Common myeloid progenitor, CD34-positive (primary cell): ENCODE measurements at places on chromosomes 11 and 22.

DNA sequence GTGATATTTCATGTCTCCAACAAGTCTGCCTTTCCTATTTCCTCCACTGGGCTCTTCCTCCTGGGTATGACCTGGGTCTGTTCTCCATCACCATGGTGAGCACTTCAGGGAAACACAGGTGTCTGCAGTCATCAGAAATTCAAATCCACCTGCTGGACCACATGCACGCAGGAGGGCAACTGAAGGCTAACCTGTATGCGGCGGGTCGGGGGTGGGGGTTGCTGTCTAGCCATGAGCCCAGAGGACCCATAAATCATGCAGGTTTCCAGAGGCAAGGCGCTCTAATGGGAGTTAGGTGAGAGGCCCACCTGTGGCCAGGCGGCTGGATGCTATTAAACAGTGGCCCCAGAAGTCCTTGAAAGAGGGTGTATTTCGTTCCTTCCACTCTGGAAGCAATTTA is 11.1 kb upstream of the PAMR1 start:
- DNase-seq: no peak

DNA sequence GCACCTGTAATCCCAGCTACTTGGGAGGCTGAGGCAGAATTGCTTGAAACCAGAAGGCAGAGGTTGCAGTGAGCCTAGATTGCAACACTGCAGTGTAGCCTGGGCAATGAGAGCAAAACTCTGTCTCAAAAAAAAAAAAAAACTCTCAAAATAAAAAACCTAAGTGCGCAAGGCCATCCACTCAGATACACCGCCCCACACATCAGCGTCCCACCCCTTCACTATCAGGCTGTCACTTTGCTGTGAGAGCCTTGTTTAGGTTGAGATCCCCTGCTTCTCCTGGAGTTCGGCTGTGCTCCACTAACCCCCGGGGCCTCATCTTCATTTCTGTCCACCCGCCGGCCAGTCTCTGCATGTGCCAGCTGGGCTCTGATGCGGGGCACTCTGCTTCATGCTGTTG is 12.1 kb downstream of the SLC25A1 start:
- DNase-seq: no peak

- no peak for DNase-seq
These were observed 1102.6 kb downstream of the DLG2 start for GRCh38 chr11:84524422-84525051.

GRCh38 chr11:62708392-62708791 is 916 bp downstream of the GNG3 start:
- no peak for DNase-seq

GRCh38 chr11:61955422-61956135 is 5.4 kb downstream of the BEST1 start:
- DNase-seq: peak; percentile 60

- no peak for DNase-seq
These were observed 305.0 kb downstream of the BUD13 start for GRCh38 chr11:116467823-116468222.

- no peak for DNase-seq
These were observed 30.1 kb downstream of the GGTLC2 start for GRCh38 chr22:22674467-22674866.

DNA sequence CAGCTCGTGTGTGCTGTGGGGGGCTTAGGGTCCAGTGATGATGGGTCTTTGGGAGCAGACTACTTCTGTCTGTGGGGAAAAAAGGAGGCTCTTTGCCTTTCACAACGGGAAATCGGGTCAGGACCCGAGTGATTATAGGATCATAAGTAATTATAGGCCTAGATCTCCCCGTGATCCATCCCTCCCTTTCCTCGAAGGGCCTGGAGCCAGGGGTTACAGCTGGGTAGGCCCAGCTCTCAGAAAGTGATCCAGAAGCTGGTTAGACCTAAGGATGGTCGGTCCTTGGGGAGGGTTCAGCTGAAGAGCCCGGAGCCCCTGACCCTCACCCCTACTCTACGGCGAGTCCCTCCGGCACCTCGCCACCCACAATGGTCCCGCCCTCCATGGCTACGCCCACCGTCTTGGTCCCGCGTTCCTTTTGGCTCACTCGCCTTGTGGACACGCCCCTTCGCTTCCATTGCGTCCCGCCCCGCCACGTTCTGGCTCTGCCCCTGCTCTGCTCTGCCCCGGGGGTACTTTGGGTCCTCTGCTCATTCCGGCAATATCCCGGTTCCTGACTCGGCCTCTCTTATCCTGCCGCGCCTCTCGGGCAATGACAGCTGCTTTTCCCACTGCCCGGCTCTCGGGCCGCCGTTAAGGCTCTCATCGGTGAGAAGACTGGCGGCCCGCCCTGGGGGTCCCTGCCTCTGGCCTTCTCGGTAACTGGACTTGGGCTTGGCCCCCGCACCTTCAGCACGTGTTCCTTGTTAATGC is 5.0 kb downstream of the IGSF22 start:
- DNase-seq: peak; percentile 76

- no peak for DNase-seq
These were observed 32.2 kb downstream of the SERPINH1 start for GRCh38 chr11:75594211-75594610.

DNA sequence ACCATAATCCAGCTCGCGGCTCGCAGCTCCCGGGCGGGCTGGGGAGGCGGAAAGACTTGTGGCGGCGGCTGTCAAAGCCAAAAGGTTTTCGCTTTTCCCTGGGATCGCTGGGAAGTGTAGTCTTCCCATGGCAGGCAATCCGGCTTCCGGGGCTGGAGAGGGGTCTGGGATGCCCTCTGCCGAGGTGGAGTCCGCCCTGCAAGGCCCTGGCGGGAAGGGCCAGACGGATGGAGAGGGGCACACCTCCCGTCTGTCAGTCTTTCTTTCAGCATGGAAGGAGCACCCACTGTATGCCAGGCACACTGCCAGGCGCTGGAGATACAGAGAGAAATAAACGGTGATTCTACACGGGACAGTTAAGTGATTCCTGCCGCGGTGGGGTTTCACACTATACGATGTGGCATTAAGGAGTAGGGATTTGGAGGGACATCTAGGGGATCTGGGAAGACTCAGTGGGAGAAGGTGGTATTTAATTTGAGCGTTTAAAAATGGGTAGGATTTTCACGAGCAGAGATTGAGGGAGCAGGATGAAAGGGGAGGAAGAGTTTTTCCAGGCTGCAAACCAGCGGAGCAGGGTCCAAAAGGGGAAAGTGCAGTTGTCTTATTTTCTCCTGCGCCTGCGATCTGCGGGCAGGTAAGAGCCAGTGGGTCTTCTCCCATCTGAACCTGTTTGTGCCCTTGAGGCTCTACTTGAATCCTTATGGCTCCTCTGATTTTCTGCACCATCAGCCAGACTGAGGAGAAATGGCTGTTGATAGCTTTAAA is at the start of gene BACE1:
Gene BACE1 (minus strand): TSS at position 60 of the 765 bp plus-strand sequence. CDS start 461 bp downstream, outside the sequence.
- peak; percentile 25 for DNase-seq
